ENCODE measurements at places on chromosomes 16 and 17. TPM values are rescaled to one million over a fixed set of nuclear protein-coding genes. Genes with fewer than 3 reads are reported as not detected.

Gene TPSG1
- total RNA-seq, result not detected

Gene CNGB1
- total RNA-seq, result not detected

Gene PRSS8
- not detected for total RNA-seq

Gene CARD14
- not detected for total RNA-seq

Gene TMED6
- total RNA-seq, result not detected

Gene CALB2
- 73.2 TPM for total RNA-seq

Gene PDIA2
- not detected for total RNA-seq

Gene SRL
- 2.3 TPM for total RNA-seq

All from subcutaneous adipose tissue (tissue), 4 donors.